Fibroblast of skin of right biceps (primary cell): ENCODE measurements at places on chromosomes 11 and 22.
A peak's percentile ranks its signal among the peaks of the same experiment; 100 is the strongest.

DNA sequence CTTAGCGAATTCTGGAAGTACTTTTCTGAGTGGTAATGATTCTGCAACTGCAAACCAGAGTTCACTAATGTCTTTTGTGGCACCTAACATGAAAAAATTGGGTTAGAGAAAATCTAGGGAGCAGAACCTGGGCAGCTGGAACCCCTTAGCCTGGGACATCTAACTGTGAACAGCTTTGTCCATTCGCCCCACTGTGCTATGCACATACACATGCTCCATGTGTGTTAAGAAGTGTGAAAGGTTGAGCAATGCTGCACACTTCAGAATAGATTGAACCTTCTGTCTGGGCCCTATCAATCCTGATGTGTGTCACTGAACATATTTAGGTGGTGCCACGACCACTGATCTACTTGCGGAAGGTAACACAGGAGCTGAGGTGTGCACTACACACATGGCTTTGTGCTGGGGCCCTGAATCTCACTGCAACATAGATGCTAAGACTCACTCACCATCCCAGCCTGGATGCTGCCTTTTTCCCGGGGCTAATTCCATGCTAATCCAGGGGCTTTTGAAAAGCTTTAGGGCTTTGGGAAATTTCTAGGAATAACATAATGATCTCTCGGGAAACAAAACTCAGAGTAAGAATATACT is 976.2 kb downstream of the NTM start:
- DNase-seq = no peak

DNA sequence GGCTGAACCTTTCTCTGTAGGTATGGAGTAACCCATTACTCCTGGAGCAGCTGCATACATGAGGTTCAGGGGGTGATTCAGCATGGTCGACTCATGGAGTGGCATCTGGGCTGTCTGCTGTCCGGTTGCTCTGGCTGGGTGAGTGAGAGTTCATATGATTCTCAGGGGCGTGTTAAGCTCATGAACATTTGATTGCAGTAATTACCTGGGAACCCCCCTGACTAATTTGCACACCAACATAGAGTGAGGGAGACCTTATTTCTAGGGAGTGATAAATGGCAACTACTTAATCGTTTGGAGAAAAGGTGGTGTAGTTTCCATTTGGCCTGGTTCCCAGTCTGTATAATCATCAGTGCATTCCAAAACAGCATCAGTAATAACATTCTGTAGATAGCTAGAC is 661.9 kb downstream of the ETS1 start:
- DNase-seq = peak; percentile 62

GRCh38 chr11:112583261-112583893 is 322.7 kb upstream of the PLET1 start:
- no peak for DNase-seq

- no peak for DNase-seq
Measured at GRCh38 chr11:16049611-16050010, 306.7 kb downstream of the SOX6 start.

- DNase-seq = peak; percentile 80
Measured at GRCh38 chr11:119318240-119319135, 1.6 kb upstream of the MCAM start.

GRCh38 chr22:46070803-46071450 is 79.4 kb upstream of the PPARA start:
- peak; percentile 84 for DNase-seq

GRCh38 chr11:96748639-96749370 is 359.0 kb downstream of the JRKL start:
- DNase-seq = peak; percentile 66

- DNase-seq = peak; percentile 95
Measured at GRCh38 chr22:35977136-35977535, 51.5 kb downstream of the RBFOX2 start.

DNA sequence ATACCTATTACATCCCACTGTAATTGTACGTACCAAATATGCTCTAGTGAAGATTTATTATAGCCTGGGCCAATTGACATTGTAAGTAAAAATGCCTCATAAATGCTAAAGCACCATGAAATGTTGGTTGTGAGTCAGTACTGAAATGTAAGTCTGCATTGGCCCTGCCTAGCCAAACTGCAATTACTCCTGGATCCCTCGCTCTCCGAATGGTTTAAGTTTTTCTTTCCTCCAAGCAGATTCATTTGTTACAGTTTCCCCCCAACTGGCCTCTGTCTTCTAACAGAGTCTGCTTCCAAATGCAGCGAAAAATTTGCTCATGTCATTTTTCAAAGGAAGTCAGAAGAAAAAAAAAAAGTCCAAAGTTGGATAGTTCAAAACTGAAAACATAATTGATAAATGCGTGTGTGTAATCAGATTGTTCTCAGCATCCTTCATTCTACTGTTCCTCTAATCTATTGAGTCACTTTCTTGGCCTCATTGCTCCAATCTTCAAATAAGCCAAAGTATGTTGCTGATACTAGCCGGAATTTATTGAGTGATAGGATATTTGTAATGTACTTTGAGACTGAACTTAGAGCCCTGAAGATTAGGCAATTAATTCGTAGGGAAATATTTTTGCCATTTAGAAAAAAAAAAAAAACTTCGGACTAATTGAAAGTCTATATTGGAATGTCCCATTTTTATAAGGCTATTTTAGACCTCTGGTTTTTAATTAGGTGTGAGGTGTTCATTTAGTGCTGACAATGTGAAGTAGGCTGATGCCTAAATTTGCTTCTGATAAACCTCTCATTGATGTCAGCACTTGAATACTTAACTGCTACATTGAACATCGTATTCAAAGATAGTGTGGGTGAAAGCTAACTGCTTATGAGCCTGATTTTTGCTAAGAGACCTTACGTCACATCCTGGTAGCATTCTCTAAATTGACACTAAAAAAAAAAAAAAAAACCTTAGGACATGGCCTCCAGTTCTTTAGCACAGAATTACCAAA is 93.4 kb downstream of the WT1 start:
- DNase-seq = peak; percentile 33

GRCh38 chr11:86932924-86933875 is 22.0 kb downstream of the FZD4 start:
- DNase-seq = no peak

GRCh38 chr22:26466196-26466595 is 17.4 kb downstream of the HPS4 start:
- DNase-seq = no peak

DNA sequence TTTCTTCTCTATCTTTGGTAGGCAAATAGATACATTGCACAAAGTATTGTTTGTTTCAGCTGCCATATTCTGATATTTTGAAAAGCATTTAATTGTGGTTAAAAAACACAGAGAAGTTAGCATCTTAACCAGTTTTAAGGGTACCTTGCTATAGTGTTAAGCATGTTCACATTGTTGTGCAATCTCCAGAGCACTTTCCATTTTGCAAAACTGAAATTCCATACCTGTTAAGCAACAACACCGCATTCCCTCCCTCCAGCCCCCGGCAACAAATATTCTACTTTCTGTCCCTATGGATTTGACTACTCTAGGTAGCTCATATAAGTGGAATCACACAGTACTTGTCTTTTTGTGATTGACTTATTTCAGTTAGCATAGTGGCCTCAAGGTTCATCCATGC is 33.9 kb downstream of the CNTF start:
- DNase-seq = no peak

DNA sequence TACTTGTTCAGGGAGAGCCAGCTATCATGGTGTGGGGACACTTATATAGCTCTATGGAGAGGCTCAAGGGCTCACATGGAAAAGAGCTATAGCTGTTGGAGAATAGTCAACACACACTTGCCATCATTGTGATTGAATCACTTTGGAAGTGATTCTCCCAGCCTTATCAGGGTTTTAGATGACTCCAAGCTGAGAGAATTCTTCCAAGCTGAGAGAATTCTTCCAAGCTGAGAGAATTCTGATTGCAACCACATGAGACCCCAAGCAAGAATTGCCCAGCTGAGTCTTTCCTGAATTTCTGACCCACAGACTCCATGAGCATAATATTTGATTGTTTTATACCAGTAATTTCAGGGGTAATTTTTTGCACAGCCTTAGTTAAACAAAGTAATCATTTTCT is 1318.3 kb upstream of the RAG2 start:
- peak; percentile 12 for DNase-seq

GRCh38 chr11:102306817-102307726 is 10.2 kb upstream of the BIRC3 start:
- DNase-seq = no peak

- no peak for DNase-seq
Measured at GRCh38 chr11:127643268-127644058, 642.9 kb upstream of the KIRREL3 start.

- peak; percentile 71 for DNase-seq
Measured at GRCh38 chr11:100929377-100929776, 200.2 kb downstream of the PGR start.

DNA sequence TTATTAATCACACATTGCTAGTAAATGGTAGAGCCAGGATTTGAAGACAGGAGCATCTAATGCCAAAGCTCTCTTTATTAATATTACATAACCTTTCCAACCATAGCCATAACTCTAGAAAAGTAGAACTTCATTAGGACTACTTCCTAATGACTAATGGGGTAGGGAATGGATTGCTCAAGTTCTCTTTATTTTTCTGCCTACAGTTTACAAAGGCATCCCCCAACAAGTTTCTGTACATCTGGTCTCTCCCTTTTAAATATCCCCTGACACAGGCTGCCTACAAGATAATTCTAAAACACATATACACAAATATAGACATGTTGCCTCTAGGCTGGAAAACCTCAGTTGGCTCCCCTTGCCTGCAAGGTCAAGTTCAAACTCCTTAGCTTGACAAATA is 534.9 kb downstream of the SOX6 start:
- DNase-seq = no peak

GRCh38 chr11:19966441-19966840 is 193.8 kb downstream of the DBX1 start:
- DNase-seq = no peak

GRCh38 chr22:19176175-19176643 is 2.3 kb downstream of the SLC25A1 start:
- DNase-seq = peak; percentile 20

GRCh38 chr11:28619846-28620540 is 511.8 kb downstream of the METTL15 start:
- peak; percentile 68 for DNase-seq

GRCh38 chr11:47408598-47409439 is 429 bp downstream of the SLC39A13 start:
- peak; percentile 80 for DNase-seq

DNA sequence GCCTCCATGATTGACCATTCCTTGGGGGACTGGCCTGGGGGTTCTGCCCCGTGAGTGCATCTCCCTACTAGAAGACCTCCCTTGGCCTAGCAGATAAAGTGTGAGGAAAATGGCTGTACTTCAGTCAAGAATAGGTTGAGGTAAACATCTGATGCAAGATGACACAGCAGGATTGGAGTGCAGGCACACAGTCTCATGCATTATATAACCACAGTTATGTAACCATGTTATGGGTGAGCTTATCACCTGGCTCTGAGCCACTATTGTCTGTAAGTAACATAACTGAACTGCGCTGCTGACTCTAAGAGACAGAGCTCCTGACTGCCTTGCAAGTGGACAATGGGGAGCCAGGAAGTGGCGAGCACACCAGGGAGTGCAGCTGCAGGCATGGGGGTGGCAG is 378.7 kb upstream of the ANO5 start:
- no peak for DNase-seq

- no peak for DNase-seq
Measured at GRCh38 chr11:64878223-64878493, 263 bp downstream of the EHD1 start.

- no peak for DNase-seq
Measured at GRCh38 chr11:58674609-58675008, 52.1 kb downstream of the CNTF start.
